ENCODE measurements at places on chromosomes 2 and 18.

DNA sequence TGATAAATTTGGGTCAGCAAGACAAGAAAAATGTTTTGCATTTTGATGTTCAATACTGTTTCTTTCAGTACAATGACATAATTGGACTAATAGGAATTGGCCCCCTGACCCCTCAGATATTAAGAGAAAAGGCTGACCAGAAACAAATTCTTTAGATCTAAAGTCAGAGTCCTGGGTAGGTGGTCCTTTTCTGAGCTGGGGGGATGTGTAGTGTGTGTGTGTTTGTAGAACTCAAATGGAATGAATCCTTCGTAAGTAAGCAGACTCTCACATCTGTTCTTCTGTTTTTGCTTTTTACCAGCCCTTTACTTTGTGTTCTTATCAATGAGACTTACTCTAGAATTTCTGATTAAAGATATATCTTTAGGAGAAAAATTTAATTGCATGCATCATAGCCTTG lies 327.7 kb downstream of the TGIF1 start:
- no peak for DNase-seq

- no peak for DNase-seq
Measured at GRCh38 chr2:38945372-38945771, 55.7 kb downstream of the ARHGEF33 start.

DNA sequence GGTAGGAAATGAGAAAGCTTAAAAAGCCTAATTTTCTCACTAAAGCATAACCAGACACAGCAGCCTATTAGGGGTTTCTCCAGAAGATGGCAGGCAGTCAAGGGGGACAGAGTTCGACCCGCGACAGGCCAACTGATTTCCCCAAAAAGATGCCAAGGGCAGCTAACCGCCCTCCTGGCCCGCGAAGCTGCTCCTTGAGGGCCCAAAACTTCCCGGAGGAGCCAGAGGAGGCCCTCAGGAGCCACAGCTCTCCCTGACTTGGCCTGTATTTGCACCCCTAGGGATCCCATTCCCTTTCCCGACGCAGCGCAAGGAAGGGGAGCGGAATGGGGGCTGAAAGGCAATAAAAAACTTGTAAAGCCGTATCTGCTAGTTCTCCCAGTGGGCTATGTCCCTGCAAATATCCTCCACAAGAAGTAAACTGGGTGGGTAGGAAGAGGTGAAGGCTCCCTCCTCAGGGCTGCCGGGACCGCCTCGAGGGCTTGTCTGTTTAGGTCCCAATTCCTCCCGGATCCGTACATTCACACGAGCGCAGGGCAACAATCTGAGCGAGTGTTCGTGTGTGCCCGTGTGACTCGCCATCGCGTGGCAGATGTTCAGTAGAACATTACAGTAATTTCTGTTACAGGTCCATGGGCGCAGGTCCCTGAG lies 756 bp upstream of the NAGK start:
- DNase-seq, result no peak

- DNase-seq, result no peak
Measured at GRCh38 chr18:38023871-38024270, 458.3 kb upstream of the CELF4 start.

GRCh38 chr18:35582899-35583558 lies 1.5 kb downstream of the GALNT1 start:
- no peak for DNase-seq

DNA sequence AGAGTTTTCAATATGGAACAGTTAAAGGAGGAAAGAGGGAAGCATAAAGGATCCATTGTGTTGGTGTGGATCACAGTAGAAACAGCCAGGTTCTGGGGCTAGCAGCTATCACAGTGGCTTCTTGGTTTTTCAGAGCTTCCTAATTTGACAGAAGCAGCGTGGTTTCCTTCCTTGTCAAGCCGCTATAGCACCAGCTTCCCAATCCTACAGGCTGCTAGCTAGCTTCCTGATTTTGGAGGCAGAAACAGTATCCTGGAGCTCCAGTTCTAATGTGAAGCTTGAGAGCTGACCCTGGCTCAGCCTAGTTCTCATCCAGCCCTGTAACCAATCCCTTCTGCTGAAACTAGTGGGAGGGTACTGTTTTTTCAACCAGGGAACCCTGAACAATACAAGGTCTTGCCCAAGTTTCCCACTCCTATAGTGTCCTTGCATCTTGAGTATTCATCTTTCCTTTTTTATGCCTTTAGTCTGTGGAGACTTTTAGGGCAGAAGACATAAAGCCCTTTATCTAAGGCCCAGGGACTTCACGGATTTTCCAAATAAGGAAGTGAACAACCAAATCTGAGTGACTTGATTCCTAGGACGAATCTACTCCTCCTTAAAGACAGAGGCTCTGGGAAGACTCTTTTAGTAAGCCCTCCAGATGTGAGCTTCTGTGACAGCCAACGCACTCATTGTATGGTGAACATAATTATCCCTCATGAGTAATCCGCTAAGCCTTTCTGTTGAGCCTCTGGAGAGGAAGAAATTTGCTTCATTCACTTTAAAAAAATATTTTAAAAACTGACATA lies 33.8 kb downstream of the CCDC93 start:
- DNase-seq, result no peak

DNA sequence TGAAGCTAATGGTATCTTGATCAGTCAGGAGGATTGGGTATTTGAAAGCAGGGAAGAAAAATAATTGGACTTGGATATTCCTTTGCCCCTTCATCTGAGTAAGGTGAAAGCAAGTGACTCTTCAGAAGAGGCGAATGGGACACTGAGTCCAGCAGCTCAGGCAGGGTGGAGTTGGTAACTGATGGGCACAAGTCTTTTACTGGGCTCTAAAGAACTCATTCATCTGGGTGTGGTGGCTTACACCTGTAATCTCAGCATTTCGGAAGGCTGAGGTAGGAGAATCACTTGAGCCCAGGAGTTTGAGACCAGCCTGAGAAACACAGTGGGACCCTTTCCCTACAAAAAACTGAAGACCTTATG lies 11.2 kb downstream of the CFLAR start:
- no peak for DNase-seq

- no peak for DNase-seq
Measured at GRCh38 chr18:43159086-43159770, 43.7 kb upstream of the RIT2 start.

- no peak for DNase-seq
Measured at GRCh38 chr2:153939124-153939796, 67.5 kb downstream of the GALNT13 start.

GRCh38 chr2:34012715-34013302 lies 413.7 kb upstream of the FAM98A start:
- DNase-seq, result no peak

DNA sequence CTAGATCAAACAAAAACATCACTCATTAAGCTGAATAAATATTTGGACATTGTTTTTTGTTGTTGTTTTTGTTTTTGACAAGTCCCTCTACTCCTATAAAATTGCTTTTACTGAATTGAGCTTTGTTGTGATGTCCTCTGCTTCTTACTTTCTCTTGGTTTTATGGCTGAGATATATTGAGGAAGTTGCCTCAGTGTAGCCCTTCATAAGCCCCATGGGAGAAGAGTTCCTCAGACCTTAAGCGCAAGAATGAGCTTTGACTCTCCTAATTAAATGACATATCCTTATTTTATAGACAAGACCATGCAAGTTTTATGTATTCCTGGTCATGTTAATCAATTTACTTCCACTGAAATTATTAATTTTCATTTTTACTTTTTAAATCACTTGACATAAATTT lies 54.9 kb downstream of the CERKL start:
- no peak for DNase-seq

GRCh38 chr2:203033395-203033794 lies 18.7 kb downstream of the NBEAL1 start:
- DNase-seq, result no peak

DNA sequence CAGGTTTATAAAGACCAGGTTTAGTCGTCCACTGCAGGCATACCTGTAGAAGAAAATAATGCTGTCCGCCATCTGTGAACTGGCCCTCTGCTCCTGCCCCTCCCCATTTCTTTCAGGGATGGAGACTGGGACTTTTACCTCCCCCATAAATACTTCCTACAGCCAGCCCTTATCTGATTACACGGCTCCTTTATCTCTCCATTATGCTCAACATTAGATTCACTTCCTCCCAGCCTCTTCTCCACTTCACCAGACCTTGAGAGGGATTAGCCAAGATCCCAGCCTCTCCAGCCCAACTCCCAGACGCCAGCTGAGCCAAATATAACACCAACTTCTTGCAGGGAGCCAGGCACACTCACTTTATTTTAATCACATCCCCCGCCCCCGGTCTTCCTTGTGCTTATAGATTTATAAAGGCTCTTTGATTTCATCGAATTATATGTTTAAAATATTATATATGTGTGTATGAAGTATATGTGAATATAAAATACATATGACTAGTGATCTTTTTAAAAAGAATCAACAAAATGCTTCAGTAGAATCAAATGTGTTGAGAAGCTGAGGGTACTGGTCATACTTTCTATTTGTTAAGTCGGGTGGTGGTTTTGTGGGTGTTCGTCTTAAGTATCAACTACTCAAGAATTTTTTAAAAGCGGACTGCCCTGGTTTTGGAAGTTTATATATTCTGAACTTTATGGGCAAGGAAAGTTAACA lies 81.0 kb downstream of the SPRED2 start:
- DNase-seq, result no peak

GRCh38 chr2:172082944-172083627 lies 2.2 kb upstream of the DLX1 start:
- no peak for DNase-seq

- no peak for DNase-seq
Measured at GRCh38 chr18:48256848-48257247, 152.3 kb downstream of the ZBTB7C start.

DNA sequence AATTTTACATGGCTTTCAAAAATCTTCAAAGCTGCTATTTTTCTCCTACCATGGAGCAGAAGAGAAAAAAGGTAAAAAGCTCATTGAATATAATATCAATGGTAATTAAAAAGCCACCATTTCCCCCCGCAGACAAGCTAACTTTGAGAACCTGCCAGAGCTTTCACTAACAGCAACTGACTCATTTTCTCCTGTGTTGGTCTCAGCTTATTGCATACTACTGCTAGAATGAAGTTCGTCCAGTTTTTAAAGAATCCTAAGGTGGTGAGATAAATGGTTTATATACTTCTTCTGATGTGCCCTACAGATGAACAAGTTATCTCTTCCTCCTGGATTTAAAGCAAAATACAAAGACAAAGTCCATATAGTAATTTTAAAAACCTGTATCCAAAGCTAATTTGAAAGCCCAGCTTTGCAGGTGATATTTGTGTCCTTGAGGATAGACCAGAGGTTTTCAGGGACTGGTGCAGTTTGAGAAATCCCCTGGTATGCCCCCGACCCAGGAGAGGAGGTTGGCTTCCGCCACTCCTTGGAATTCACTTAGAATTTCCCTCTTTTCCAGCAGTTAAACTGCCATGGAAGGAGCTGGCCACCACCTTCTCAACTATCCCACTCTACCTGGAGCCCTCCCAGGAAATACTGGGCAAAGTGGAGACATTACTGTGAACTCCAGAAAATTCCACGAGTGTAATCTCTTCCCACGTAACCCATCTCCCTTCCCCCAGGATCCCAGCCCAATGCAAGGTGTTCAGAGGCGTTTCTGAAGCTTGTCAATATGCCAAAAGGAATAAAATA lies 17.5 kb downstream of the YPEL5 start:
- DNase-seq, result no peak

DNA sequence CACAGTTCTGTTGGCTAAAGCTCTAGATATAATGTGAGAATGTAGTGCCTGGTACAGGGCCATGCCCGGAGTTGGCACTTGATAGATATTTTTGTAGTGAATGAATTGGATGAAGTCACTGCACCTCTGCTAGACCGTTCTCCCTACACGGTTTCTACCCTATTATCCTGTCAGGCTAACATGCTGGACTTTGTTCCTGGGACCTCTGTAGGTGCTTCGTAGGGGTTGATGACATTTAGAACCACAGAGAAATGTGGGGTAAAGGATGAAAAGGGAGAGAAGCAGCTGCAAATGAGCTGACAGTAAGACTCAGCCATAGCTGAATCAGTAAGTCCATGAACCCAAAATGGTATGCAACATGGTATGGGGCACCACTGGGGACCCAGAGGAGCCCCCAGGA lies 4.1 kb upstream of the FBLN7 start:
- no peak for DNase-seq

DNA sequence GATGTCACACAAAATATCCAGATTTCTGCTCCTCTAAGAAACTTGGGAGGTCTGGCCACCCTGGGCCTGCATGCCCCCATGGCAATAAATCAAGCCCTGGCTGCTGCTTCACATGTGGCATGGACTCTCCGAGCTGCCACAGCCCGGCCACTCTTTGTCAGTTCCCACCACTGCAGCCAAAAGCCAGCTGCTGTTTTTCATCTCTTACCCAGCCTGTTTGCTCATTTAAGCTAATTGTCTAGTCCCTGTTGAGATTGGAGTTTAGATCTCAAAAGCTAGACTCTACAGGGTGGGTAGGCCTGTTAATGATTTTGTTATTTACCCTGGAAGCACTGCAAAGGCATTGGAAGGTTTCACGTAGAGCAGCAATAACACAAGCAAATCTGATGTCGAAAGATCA lies 20.9 kb upstream of the ANXA4 start:
- no peak for DNase-seq

DNA sequence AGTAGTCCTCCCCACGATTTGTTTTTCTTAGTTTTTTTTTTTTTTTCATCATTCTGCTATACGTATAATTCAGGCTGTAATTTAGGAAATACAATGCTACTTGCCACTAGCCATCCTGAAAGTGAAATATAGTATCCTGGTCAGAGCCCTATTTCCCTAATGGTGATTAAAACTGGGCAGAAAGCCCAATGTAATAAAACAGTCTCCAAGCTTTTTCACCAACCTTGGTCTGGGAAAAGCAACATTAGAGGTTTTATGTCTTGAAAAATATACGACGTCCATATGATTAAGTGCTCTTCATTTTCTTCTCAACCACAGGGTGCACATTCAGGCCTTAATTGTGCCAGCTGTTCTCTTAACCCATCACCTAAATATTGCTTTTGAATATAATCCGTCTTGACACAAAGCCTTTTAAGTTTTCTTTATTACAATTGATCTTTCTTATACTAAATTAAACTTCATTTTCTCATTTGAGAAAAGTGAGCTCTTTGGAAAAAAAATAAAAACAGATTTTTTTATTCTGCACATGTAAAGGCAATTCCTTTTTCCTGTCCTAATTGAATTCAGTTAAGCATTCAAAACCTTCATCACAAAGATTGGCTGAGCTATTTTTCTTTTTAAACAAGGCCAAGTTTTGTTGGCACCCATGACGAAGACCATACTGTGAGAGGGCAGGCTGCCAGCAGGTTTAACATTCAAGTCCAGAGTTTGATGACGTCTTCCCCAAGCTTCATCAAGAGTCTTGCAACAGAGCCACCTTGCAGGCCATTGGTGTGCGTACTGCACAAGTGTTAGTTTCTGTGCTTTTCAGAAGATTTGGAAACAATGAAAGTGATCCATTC lies 52.7 kb downstream of the MAP2 start:
- no peak for DNase-seq

- DNase-seq, result no peak
Measured at GRCh38 chr2:15306706-15307105, 254.4 kb downstream of the NBAS start.
